Natural killer cell treated with Interleukin-12 subunit alpha and Interleukin-12 subunit beta and Interleukin-15 and Interleukin-18, amount 100 ng/mL, for 72 hours (primary cell): ENCODE measurements at places on chromosomes 3 and 15. TPM values are rescaled to one million over a fixed set of nuclear protein-coding genes. Genes with fewer than 3 reads are reported as not detected.

The GPR27 gene
- total RNA-seq: not detected

The CFAP44 gene
- 7.9 TPM for total RNA-seq

DNA sequence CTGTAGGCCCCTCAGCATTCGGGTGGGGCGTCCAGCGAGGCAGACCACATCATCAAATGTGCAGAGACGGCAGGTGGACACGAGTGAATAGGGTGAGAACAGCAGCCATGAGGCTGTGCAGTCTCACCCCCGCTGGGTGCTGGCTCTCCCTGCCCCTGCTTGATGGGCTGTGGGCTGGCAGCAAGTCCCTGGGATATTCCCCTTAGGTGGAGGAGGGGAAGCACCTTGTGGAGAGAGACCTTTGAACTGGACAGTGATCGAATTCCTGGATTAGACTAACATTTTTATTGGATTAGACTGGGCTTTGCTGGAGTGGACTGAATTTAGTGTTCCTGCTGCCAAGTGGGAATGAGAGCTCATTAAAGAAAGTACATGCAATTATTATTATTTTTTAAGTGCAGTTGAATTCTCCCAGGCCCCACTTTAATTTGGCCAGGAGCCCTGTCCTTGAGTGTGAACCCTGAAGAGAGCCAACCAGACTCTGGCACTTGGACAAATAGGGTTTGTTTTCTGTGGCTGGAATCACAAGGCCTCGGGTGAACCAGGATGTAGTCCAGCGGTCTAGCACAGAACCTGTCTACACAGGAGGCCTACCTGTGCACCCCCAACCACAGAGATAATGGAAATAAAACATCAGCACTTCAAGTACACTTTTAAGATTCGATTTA, 193.1 kb downstream of the ABHD5 start:
- DNase-seq: no peak

- no peak for DNase-seq
Observed at GRCh38 chr15:75151214-75152128, 50.2 kb upstream of the C15orf39 start.

DNA sequence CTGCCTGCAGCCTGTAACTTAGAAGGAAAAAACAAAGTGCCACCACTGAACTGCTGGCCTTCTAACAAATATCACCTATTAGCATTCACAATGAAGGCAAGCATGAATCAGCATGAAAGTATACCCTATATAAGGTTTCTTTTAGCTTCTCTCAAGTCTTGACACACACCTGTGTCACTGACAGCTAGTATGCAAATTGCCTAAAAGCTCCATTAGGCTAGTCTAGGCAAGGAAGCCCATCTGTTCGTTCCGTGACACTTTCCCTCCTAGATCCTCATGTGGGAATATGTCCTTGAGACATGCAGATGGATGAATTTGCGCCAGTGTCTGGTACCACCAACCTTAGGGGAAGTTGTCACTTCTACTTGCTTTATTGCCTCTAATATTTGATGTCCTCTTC, 129.3 kb downstream of the RBMS3 start:
- no peak for DNase-seq
